Stimulated activated CD4-positive, alpha-beta T cell treated with anti-CD3 and anti-CD28 coated beads, Interleukin-2, amount 100 ng/mL, for 24 hours (primary cell): ENCODE measurements at places on chromosomes 6 and 20.

DNA sequence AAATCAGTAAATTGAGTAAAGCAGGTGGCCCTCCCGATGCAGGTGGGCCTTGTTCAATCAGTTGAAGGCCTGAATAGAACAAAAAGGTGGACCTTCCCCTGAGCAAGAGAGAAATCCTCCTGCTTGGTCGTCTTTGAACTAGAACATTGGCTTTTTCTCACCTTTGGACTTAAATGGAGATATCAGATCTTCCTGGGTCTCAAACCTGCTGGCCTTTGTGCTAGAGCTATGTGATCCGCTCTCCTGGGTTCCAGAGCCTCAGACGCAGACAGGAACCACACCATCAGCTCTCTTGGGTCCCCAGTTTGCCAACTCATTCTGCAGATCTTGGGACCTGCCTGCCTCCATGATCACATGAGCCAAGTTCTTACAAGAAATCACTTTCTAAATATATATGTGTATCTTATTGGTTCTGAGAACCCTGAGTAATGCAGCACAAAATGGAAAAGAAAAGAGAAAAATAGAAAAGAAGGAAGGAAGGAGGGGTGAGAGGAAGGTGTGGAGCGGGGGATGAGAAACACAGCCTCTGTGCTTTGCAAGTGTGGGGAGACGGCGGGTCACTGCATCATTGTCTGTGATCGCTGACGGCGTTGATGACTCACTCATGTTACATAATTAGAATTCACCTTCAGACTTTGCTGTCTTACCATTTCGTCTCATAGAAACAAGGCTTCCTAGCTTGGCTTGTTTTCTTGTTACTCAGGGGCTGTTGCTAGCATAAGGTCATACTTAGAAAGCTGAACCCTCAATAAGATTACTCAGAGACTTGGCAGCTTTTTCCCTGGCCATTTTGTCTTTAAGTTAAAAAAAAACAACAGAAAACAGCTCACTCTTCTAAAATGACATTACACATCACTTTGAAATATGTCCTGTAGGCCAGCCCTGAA lies 85.7 kb upstream of the NEDD9 start:
- DNase-seq: peak; percentile 73

DNA sequence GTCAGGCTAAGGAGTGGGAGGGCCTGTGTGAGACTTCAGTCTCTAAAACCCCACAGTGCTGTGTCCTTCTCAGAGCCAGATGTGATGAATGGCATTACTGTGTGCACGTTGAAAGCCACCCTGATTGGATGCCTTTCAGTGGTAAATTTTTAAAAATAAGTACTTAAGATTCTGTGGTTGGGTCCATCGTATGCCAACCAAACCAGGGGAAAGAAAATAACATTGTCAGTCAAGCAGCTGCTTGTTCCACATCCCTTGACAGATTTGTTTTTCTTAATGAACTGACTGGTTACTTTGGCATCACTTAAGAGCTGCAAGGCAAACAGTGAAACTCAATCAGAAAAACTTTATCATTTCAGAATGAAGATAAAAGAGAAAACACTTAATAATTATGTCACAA lies 334.0 kb upstream of the NT5E start:
- no peak for DNase-seq

DNA sequence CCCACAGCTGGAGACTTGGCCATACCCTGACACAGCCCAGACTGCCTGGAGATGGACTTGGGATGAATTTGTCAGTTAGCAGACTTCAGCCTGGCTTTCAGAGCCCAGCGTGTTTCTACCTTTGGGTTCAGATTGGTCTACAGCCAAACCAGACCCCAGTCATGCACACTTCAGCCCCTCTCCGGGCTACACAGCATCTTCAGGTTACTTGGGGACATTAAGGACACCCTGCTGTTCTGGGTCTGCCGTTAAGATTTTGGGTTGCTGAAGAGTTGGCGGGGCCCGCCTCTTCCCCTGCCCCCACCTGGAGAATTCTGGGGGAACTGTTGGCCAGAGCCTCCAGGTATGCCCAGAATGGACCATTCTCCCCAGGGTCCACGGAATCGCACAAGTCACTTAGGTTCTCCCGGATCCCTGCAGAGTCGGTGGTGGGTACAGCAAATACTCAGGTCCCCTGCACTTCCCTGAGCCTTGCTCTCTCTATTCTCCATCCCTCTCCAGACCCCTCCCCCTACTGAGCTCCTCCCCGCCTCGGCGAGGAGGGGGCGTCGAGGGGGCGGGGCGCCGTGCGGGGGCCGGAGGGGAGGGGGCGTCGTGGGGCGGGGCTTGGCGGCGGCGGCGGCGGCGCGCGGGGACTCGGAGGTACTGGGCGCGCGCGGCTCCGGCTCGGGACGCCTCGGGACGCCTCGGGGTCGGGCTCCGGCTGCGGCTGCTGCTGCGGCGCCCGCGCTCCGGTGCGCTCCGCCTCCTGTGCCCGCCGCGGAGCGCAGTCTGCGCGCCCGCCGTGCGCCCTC lies at the start of gene PTK7:
Gene PTK7 (plus strand): TSS at position 645 of the 794 bp plus-strand sequence. CDS start 175 bp downstream, outside the sequence.
- DNase-seq: peak; percentile 25

GRCh38 chr20:35991142-35991771 lies 22.9 kb downstream of the CNBD2 start:
- peak; percentile 14 for DNase-seq

DNA sequence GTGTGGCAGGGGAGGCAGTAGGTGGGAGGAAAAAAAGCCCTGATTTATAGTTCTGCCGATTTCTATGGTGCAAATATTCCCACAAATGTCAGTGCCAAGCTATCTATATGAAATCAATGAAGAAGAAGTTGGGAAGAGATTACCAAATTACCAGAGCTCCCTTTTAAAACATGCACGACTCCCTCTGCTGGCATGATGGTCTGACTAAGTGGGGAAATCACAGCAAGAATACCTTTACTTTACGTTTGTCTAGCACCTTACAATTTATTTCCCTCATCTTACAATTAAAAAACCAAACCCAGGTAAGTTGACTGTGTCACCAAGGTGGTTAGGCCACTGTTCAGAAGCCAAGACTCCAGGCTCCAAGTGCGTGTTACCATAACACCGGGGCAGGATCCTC lies 55.6 kb downstream of the AGPAT4 start:
- no peak for DNase-seq

DNA sequence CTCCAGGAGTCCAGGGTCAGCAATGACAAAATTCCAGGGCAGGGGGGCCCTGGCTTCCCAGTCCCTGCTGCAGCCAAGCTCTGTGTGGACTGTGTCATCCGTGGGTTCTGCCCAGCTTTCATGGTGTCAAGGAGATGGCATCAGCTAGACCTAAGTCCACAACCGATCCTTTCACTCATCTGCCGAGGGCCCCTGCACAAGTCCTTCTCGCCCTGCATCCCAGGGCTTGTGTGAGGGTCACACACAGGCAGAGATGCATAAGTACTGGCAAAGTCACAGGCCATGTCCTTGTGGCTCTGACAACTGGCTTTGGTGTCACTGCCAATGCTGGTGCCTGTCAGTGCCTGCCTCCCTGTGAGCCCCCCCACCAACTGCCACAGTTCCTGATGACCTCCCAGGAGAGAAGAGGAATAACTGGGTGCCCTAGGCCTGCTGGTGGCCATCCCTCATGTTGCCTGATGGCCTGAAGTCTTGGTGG lies 181.4 kb upstream of the CST7 start:
- DNase-seq: no peak

- no peak for DNase-seq
Measured at GRCh38 chr6:31216208-31216898, 45.9 kb upstream of the POU5F1 start.

DNA sequence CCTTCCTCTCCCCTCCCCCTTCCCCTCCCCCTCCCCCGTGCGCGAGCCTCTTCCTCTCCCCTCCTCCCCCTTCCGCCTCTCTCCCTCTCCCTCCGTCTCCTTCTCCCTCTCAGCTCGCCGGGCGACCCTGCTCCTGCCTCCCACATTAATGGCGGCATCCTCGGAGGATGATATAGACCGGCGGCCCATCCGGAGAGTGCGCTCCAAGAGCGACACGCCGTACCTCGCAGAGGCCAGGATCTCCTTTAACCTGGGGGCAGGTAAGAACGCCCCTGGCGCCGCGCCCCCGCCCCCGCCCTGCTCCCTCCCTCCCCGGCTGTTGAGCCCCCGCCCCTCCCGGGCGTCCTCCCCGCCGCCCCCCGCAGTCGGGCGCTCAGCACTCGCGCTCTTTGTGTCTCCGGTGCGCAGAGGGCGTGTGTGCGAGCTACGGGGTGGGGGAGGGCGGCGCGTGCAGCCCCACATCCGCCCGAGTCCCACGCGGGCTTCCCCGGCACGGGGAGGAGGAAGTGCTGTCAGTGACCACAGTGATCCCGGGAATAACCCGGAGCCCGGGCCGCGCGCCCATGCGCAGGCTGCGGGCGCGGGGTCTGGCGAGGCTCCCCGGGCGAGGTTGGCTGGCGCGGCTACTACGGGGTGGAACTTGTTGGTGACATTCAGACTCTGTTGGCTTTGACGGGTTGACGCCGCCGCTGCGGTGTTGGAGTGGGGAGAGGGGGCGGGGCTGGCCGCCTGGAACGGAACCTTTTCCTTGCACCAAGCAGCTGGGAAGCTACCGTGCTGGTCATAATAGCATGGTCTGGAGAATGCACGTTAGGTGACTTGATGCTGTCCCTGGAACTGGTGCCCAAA lies 33.2 kb downstream of the PHACTR1 start:
- no peak for DNase-seq

- DNase-seq: no peak
Measured at GRCh38 chr20:47784599-47785310, 526 bp downstream of the SULF2 start.

GRCh38 chr6:148423601-148424270 lies 81.1 kb downstream of the SASH1 start:
- no peak for DNase-seq

- DNase-seq: no peak
Measured at GRCh38 chr6:27156874-27157458, 90.5 kb upstream of the PRSS16 start.
